Natural killer cell (primary cell): ENCODE measurements at places on chromosomes 7 and 10. TPM values are rescaled to one million over a fixed set of nuclear protein-coding genes. Genes with fewer than 3 reads are reported as not detected.
A peak's percentile ranks its signal among the peaks of the same experiment; 100 is the strongest.

GRCh38 chr7:54560723-54561122, 18.5 kb downstream of the VSTM2A start:
- DNase-seq, result no peak

The OR13A1 gene
- not detected for total RNA-seq

GRCh38 chr10:17088118-17088806, 41.3 kb downstream of the CUBN start:
- no peak for DNase-seq

GRCh38 chr7:99374111-99375064, at the start of gene ARPC1B:
Gene ARPC1B (plus strand): TSS chr7:99374730. CDS start chr7:99385715, 10,985 bp downstream.
- peak; percentile 72 for DNase-seq

DNA sequence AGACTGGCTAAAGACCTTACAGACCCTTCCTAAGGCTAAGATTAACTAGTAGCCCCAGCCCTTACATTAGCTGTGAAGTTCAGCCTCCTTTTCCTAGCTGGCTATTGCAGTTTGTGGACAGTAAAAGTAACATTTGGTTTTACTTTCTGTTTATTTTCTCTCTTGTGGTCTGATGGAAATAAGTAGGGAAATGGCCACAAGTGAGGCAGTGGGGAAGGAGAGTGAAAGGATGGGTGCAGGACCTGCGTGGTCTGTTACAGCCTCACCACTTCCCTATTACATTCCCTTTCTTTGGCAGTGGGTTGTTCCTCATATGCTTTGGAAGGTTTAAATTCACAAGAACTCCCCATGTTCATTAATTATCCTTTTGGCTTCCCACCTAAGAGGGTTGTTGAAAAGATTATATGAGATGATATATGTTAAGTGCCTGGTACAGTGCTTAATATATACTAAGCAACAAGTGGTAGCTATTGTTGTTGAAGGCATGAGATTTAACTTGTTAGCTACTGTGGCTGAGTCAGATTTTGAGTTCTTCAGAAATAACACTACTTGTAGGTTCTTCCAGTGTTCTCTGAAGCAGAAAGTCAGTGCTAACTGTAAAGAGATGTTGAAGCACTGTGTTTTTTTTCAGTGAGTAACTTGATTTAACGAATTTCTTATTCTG, 181.7 kb downstream of the ST7 start:
- no peak for DNase-seq

The CUZD1 gene
- total RNA-seq, result 0.61 TPM

The KBTBD2 gene
- 150 TPM for total RNA-seq

- DNase-seq, result peak; percentile 25
Observed at GRCh38 chr10:30432622-30433305, 1.2 kb upstream of the MAP3K8 start.

The CPED1 gene
- 1.3 TPM for total RNA-seq

DNA sequence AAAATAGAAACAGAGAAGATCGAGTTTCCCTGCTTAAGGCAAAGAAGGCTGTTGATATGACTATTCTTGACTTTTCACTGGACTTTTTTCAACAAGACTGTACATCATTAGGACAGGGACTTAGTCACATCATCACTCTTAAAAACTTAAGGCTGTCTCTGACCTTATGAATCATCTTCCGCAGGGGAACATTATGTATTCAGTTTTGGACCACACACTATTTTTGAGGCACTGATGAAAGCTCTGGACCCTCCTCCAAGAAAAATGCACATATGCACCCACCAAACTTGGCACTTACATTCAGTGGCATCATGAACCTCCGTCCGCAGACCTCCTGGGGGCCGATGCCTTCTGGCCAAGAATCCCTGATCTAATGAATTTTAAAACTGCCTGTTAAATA, 96.4 kb downstream of the CALD1 start:
- no peak for DNase-seq

DNA sequence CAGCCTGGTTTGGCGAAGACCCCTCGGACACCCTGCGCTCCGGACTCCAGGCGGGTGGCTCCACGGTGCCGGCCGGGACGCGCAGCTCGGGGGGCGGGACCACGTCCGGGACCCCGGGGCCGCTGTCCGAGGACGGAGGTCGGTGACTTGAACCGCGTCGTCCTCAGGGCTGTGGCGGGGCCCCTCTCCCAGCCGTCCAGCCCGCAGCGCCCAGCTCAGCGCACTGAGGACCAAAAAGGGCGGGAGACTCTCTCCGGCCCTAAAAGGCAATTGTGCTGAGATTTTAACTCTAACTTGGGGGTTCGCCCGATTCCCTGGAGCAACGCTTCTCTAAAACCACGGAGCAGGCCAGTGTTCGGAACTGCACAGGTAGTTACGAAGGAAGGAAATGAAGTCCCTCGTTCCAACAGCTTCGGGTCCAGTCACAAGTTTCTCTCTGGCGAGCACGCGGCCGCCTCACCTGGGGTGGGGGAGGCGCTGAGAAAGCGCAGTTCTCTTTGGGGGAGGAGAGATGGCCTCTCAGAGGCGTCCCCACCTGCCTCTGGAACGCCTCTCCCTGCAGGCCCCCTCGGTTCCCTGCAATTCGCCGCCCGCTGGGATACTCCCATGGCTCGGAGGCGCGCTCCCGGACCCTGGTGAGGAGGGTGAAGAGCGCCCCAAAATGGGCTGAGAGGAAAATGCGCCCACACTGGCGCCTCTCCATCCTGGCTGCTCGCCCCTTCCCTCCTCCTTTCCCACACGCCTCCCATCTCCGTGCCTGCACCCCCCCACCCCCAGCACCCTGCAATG, 352.7 kb downstream of the DNAJB6 start:
- no peak for DNase-seq

- peak; percentile 58 for DNase-seq
Observed at GRCh38 chr10:77873536-77874380, 52.8 kb downstream of the DLG5 start.

The ZNF394 gene
- 237 TPM for total RNA-seq

The MUC12 gene
- 4.6 TPM for total RNA-seq

DNA sequence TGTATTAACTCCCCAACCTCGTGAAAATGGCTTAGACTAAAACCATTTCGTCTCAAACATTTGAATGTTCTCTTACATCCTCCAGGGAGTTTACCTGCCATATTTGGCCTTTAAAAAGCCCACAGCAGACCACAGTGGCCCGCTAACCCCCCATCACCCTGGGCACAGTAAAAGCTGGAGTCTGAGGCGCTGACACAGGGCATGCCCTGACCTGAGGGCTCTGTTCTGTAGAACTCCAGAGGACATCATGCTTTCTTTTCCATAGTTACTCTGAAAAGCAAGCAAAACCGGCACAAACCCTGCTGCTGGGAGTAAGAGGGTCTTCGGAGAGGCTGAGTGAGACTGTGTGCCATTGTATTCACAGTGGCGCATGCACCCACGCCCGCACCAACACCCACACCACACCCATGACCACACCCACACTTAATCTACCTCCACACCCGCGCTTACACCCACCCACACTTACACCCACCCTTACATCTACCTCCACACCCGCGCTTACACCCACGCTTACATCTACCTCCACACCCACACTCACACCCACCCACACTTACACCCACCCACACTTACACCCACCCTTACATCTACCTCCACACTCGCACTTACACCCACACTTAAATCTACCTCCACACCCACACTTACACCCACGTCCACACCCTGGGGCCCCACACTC, 32.1 kb downstream of the LRRC27 start:
- DNase-seq, result no peak

GRCh38 chr7:122984021-122984420, 11.5 kb downstream of the TAS2R16 start:
- no peak for DNase-seq

DNA sequence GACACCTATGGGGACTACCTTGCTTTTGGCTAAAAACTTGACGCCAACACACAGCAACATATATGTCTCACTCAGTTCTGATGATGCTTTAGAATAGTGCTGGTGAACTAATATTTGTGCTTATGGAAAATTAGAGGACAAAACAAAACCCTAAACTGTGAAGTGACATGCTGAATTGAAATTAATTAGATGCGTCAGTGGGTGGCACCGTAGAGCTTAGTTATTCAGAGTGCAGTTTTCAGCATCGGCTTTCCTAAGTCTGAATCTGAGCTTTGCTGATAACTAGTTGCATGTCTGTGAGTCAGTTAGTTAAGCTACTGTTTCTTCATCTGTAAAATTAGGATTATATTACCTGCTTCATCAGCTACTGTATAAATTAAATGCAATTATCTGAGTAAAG, 245.0 kb upstream of the SORCS1 start:
- DNase-seq, result no peak

GRCh38 chr10:99532687-99533495, at the start of gene NKX2-3:
Gene NKX2-3 (plus strand): TSS chr10:99532942. CDS start chr10:99533132, 190 bp downstream.
- no peak for DNase-seq

The CNNM1 gene
- not detected for total RNA-seq

DNA sequence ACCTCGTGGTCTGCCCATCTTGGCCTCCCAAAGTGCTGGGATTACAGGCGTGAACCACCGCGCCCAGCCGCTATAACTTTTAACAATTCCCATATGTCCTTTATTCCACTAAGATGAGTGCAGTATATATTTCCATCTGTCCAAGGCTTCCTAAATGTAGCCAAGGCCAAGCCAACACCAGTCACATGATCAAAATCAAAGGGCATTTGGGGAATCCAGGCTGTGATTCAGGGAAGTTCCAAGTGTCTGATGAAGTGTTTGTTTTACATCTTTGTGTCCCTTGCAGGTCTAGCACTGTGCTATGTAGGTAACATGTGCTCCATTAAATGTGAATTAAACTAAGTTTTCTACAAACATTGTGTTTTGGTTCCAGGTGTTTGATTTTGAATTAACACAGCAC, 20.8 kb downstream of the AKR1E2 start:
- no peak for DNase-seq

GRCh38 chr7:125253452-125254190, 324.0 kb upstream of the POT1 start:
- no peak for DNase-seq

The GPR15LG gene
- not detected for total RNA-seq

DNA sequence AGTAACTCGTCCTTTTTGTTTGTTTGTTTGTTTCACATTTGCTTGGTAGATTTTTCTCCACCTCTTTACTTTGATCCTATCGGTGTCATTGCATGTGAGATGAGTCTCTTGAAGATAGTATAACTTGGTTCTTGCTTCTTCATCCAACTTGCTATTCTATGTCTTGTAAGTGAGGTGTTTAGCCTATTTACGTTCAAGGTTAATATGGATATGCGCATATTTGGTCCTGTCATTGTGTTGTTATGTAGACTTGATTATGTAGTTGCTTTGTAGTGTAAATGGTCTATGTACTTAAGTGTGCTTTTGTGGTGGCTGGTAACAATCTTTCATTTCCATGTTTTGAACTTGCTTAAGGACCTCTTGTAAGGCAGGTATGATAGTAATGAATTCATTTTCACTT, 192.8 kb upstream of the MAGI2 start:
- no peak for DNase-seq

The MYL10 gene
- total RNA-seq, result not detected

The ZNF518A gene
- total RNA-seq, result 34.7 TPM

The DNAJC2 gene
- total RNA-seq, result 59.9 TPM

The R3HCC1L gene
- total RNA-seq, result 23.3 TPM

GRCh38 chr7:50203521-50203920, 101.0 kb upstream of the IKZF1 start:
- no peak for DNase-seq

The SMO gene
- 0.50 TPM for total RNA-seq

DNA sequence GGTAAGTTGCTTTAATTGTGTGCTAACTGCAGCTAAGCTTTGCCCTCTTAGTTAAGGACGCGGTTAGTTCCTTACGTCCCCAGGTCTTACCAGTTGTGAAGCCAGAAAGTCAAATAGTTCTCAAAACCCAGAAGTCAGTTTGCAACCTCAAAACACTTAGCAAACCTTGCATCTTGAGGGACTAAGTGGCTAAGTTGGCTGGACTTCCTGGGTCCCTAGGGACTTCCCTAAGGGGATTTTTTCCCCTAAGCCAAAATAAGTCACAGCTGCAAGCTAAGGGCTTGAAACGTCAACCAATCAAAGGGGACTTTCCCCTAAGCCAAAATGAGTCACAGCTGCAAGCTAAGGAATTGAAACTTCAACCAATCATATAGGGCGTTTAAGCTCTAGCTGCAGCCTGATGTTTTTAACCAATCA, 36.2 kb upstream of the HECW1 start:
- DNase-seq, result no peak

- DNase-seq, result no peak
Observed at GRCh38 chr10:124063750-124064603, 29.4 kb downstream of the CHST15 start.

The TFR2 gene
- 13.8 TPM for total RNA-seq

The COBL gene
- total RNA-seq, result not detected

- DNase-seq, result no peak
Observed at GRCh38 chr7:47482013-47482875, 99.7 kb downstream of the TNS3 start.

DNA sequence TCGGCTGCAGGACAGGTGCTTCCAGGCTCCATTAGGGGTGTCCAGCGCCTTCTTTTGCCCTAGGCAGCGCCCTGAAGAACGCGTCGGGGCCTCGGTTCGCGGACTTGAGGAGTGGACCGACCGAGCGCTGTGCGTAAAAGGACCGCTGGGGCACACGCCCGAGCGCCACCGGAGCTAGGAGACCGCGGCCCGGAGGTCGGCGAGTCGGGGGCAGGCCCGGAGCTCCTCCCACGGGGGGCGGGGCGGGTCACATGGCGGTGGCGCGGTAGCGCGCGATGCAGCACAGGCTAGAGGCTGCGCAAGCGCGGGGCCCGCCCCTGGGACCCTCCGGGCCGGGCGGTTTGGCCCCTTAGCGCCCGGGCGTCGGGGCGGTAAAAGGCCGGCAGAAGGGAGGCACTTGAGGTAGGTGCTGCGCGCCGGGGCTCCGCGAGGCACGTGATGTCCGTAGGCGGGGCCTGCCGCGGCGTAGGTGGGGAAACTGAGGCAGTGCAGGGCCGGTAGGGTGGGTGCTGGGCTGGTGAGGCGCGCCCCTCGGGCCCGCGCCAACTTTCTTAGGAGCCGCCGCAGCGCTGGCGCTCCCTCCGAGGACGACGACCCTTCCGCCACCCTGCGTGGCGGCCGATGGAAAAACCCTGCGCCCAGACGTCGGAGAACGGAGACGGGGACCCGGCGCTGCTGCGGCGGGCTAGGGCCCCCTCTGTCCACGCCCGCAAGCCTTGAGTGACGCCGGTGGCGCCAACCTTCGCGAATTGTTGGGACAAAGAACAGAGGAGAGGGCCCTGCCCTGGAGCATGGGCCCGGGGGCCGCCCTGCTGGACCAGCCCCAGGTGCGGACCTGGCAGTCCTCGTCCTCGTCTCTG, at the start of gene PRXL2A:
TSS of gene PRXL2A (plus strand) at position 310 of the 860 bp plus-strand sequence. CDS start 11,917 bp downstream, outside the sequence.
- DNase-seq, result peak; percentile 81

- no peak for DNase-seq
Observed at GRCh38 chr7:93890464-93891068, at the start of gene TFPI2. Gene TFPI2 (minus strand): TSS chr7:93890753. CDS start chr7:93890678, 75 bp downstream.

The LIPM gene
- total RNA-seq, result not detected

The PRSS37 gene
- total RNA-seq, result not detected

The GRM3 gene
- total RNA-seq, result not detected

DNA sequence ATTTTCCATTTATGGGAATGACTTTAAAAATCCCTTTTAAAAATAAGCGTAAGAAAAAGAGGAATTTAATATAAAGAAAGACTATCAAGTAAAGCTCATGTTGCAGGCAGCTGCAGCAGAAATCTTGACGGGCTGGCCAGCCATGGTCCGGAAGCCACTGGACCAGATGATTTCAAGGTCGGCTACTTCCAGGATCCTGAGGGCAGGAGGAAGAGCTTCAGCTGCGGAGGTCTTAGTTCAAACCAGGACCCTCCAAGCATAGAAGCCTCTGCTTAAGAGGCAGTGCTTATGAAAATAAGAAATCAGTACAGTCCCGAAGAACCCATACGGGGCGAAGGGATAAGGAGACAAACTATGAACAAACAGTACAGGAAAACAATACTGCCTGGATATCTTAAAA, 220.2 kb upstream of the CELF2 start:
- no peak for DNase-seq
